Heart right ventricle (tissue), 16 donors: ENCODE measurements at places on chromosomes 1 and 21.
A peak's percentile ranks its signal among the peaks of the same experiment; 100 is the strongest.

DNA sequence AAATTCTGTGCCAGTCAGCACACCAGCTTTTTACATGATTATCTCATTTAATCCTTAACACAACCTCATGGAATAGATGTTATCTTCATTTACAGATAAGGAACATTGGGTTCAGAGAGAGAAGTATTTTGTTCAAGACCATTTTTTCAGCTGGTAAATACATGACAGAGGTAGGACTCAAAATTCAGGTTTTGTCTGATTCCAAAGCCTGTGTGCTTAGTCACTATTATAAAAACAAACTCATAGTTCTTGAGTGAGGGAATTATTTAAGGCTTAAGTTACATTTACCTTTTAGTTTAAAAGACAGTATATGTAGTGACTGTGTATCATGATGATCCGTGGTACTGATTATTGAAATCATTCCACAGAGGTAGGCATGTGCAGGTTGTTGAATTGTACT is 125.2 kb downstream of the MAGI3 start:
- DNase-seq, result no peak

DNA sequence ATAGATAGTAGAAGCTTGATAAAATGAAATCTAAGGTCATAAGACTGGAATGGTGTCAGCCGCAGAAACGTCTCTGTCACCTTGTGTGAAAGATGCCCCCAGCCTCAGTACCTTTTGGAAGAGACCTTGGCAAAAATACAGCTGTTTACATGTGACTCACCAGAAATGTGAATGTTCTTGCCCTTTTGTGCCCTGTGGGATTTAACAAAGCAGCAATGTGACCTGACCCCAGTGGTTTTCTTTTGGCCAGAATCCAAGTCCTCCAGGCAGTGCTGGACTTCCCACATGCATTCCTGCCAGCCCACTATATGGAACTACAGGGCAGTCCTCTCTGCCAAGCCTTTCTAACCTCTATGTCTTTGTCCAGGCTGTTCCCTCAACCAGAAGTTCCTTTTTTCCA is 27.2 kb upstream of the LRRC8C start:
- DNase-seq, result no peak

- DNase-seq, result no peak
These were observed 150.9 kb downstream of the PTPRU start for GRCh38 chr1:29387210-29387609.

- DNase-seq, result no peak
These were observed 220.1 kb downstream of the ST6GALNAC3 start for GRCh38 chr1:76294482-76295194.

DNA sequence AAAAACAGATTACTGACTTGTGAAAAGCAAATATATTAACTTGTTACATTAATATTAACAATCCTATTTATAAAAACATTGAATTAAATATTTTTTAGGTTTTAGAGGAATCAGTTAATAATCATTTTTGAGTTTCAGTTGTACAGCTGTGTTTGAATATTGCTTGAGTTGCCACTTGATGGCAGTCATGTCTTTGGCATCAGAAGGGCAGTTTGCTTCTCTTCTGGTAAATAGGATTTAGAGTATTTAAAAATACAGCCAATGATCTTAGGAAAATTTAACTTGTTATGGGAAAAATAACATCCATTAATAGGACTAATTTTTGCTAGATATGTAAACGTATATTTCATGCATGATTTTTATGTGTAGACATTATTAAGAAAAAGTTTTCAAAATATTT is 234.1 kb downstream of the NCAM2 start:
- no peak for DNase-seq

DNA sequence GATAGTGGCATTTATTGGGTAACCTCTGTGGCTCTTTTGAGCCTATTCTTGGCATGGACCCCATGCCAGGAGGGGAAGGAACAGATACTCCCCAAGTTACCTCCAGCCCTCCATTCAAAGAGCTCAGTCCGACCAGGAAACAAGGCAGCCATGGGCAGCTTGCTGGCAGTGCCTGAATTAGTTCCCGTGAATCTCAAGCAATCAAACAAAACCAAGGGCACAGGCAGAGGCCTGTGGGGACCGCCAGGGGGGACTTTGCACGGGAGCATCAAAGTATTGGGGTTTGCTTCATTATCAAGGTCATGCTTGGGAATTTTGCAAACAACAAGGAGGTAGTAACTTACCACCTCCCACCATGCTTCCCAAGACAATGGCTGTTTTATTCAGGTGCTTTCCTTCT is 81.2 kb upstream of the IFFO2 start:
- no peak for DNase-seq

DNA sequence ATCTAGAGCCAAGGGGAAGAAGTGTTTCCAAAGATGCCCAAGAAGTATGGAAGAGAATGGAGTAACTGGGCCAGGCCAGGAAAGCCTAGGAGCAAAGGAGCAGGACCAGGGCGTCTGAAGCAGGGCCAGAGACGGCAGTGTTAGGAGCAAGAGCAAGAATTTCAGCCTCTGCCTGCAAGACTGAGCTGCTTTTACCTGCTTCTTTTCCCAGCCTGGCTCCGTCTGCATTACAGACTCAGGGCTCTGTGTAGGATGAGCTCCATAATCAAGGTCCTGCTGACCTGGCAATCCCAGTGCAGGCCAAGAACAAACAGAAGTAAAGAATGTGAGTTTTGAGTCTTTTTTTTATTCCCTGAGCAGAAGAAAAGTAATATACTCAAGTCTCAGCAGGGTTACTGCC is 10.1 kb downstream of the FMO1 start:
- DNase-seq, result no peak

GRCh38 chr1:3060601-3061551 is 8.1 kb upstream of the PRDM16 start:
- no peak for DNase-seq

DNA sequence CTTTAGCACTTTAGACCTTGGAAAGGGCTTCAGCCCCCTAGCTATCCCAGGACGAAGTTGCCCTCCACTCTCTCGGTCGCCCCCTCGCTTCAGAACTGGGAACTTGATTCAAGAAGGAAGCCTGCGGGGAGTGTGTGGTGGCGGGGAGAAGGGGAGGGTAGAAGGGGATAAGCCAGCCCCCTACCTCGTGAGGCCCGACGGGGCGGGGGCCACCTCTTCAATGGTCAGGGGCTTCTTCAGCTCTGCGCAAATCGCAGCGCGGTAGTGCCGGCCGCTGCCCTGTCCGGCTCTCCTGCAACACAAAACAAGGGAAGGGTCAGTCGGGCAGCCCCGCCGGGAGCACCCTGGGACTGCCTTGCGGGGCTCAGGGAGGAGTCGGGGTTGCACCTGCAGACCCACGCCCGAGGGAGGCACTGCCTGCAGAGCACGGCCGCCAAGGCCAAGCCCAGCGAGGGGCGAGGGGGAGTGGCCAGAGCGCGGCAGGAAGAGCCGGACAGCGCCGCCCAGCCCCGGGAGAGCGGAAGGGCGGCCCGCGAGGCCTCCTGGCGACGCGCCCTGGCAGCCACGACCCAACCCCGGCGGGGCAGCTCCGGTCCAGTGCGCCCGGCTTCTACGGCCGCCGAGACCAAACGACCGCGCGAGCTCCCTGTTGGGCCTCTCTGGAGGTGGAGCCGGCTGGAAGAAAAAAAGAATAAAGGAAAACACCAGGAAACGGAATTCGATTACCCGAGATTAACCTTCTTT is 56.2 kb upstream of the RASAL2 start:
- DNase-seq, result peak; percentile 95

DNA sequence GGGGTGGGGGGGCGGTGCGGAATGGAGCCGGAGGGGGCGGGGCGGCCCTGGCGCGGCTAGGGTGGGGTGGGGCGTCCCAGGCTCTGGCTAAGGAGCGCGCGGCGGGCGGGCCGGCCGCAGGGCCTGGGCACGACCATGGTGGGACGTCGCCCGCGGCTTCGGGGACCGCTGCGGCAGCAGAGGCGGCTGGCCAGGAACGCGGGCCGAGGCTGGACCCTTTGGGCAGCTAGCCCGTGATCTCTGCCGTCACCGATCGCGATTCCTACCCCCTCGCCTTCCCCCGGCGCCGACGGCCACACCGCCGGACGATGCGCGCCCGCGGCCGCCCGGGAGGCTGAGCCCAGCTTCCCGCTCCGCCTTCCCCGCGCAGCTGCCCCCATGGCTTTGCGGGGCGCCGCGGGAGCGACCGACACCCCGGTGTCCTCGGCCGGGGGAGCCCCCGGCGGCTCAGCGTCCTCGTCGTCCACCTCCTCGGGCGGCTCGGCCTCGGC is at the start of gene MAP3K21:
Gene MAP3K21, plus strand, starts transcription at position 74 of the 491 bp plus-strand sequence. Its CDS starts 305 bp downstream, at position 379.
- DNase-seq, result no peak
